Lung microvascular endothelial cell (primary cell): ENCODE measurements at places on chromosomes 12 and 14.

GRCh38 chr12:131131808-131132117, 178.1 kb downstream of the ADGRD1 start:
- no peak for DNase-seq

DNA sequence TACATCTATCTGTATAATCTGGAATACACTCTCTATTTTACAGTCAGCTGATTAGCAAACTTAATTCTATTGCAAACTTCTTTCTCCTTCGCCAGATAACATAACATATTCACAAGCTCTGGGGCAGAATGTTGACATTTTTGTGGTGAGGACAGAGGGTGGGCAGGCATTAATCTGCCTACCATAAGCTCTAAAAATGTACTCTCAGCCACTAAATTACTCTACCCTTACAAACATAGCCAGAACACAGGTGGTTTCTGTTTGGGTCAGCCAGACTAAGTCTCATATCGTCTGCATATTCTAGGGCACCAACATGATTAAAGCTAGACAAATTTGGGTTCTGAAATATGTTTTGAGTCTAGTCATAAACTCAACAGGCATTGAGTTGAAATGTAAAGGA, 90.1 kb downstream of the SLC6A15 start:
- no peak for DNase-seq

- DNase-seq: no peak
Measured at GRCh38 chr14:103273745-103274615, 60.1 kb upstream of the EIF5 start.

DNA sequence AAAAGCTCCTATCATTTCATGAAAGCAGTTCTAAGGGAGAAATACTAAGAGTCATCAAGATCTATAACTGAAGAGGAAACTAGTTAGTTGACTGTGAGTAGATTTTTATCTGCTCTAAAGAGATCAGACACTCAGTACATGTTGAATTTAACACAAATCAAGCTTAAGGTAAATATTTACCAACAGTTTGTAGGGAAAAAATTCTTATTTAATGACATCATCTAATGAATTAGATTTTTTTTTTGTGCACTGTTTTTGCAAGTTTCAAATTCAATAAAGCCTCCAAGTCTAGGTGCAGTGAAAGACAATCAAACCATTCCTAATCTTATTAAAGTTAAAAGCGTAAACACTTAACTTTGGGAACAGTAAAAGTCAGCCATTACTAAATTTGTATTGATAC, 93.0 kb upstream of the PRKD1 start:
- DNase-seq: no peak

DNA sequence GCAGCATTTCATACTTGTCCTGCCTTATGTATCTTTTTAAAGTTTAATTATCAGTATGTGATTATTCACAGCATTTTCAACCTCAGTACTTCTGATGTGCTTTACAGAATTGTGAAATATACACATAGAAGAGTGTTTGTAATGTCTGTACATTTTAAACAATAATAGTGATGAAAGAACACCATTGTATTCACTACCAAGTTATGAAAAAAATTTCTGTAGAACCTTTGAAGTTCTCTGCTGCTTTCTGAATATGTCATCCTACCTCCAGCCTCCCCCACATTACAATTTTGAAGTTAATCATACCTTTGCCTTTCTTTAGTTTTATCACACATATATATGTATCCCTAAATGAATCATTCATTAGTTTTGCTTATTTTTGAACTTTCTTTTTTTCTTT, 24.8 kb downstream of the FRMD6 start:
- DNase-seq: no peak

DNA sequence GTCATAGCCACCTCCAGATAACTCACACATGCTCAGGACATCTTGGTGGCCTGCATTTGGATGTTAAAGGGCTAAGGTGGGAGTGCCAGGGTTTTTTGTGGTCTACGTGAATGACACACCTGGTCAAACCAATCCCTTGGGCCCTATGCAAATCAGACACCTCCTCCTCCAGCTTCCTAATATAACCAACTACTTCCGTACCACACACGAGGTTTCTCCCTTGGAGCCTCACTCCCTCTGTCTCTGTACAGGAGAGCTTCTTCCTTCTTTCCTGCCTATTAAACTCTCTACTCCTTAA, 19.6 kb downstream of the APOBEC1 start:
- no peak for DNase-seq

- no peak for DNase-seq
Measured at GRCh38 chr14:42626986-42627385, 1020.3 kb downstream of the LRFN5 start.

DNA sequence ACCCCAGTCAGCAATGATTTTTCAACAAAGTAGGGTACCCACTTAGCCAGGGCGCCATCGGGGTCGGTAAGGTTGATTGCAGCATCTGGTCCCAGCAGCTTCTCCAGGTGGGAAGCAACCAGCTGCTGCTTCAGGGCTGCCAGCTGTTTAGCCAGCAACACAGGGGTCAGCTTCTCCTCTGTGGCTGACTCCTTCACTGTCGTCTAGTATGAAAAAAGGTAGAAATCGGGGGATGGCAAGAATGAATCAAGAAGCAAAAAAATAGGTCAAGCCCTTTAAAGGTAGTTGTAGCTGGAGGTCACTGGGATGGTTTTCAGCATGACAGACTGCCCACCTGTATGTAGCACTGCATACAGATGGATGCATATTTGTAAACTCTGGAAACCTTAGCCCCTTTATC, 11.6 kb downstream of the MBD6 start:
- DNase-seq: no peak

DNA sequence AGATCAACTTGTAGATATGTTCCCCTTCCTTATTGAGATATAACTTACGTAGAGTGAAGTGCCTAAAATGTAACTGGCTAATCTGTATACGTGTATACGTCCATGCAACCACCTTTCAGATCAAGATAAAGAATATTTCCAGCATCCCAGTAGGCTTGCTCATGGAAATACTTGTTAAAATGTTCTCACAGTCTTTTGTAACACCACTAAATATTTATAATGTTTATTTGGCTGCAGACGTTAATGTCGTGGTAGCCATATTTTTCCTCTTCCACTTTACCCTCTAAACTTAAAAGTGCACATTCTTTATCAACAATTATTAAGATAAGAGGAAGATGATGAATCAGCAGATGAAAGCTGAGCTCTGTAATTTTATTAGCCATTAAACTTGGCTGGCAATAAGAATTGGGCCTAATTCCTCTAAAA, 447.4 kb downstream of the AEBP2 start:
- no peak for DNase-seq

GRCh38 chr14:52391881-52392615, 77.9 kb downstream of the PTGER2 start:
- peak; percentile 12 for DNase-seq

DNA sequence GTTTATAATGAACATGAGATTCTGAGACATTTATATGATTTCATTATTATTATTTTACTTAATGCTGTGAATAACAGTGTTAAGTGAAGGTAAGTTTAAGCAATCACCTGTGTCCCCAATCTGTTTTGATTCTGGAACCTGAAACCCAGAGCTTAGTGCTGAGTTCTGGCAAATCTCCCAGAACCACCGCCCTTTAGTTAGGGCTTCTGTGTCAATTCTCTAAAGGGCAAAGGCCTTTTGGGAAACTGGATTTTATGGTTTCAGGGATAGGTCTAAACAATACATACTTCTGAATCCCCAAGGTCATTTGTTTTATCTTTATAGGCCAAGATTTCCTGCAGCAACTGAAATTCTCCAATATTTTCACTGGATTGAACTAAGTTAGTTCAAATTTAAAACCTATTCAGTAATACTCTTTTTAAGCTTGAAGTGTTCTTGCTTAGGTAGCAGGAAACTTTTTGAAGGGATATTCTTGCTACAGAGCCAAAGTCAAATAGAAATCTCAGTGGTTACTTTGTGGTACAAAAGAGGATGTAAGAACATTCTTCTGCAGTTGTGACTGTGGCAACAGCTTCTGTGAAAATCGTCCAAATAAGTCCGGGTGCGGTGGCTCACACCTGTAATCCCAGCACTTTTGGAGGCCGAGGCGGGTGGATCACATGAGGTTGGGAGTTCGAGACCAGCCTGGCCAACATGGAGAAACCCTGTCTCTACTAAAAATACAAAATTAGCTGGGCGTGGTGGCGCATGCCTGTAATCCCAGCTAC, 10.0 kb upstream of the PKP2 start:
- DNase-seq: no peak

GRCh38 chr14:37515771-37516170, 79.3 kb downstream of the FOXA1 start:
- DNase-seq: no peak

- no peak for DNase-seq
Measured at GRCh38 chr12:56877195-56878009, 56.8 kb downstream of the SDR9C7 start.

- DNase-seq: no peak
Measured at GRCh38 chr12:81542065-81543010, 216.8 kb downstream of the PPFIA2 start.

DNA sequence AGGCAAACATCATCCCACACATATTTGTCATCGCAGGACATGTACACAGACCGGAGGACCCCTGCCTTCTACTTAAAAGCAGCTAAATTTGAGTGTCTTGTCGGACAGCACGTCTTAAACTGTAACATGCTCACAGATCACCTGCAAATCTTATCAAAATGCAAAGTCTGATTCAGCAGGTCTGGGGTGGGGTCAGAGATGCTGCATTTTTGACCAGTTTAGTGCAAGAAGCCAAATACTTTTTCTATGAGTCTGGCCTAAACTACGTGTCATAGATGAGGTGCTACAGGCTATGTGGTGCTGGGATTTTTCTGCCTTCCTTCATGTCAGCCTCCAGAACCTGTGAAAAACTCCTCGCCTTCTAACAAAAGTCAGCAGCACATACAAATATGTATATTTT, 178.8 kb upstream of the LHX5 start:
- DNase-seq: no peak

DNA sequence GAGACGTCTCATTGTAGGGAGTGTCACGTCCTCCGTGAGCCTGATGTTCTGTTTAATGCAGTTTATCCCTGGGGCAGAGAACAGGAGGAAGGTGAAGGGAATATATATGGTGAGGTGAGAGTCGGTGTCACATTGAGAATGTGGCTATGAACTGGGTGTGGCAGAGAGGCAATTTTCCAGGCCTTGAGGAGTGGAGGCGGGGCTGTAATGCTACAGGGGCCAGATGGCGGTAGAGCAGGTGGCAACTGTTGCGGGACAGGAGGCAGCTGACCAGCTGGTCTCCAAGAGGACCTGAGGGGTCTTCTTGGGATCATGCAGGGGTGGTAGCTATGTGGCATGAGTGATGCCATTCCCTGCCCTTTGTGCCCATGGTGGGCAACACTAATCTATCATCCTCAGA, 59.6 kb downstream of the CACNA1C start:
- DNase-seq: no peak

GRCh38 chr14:69129264-69129880, 23.5 kb downstream of the DCAF5 start:
- DNase-seq: peak; percentile 88

- peak; percentile 95 for DNase-seq
Measured at GRCh38 chr12:104456417-104456949, at the start of gene CHST11. CHST11 (plus strand) TSS chr12:104456948.

DNA sequence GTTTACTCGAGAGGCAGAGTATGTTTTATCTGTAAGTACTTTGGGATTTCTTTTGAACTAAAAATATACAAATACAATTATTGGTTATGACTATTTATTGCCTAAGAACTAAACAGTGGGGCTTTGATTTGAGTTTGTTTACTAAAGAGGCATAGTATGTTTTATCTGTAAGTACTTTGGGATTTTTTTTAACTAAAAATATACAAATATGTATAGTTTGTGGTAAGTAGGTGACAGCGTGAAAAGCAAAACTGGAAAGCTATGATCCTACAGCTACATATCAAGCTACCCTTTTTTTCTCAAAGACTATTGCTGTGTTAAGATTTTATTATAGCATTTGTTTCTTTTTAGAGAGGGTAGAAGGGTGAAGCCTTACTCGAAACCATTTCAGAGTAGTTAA, 171.0 kb downstream of the RAD51B start:
- DNase-seq: no peak

DNA sequence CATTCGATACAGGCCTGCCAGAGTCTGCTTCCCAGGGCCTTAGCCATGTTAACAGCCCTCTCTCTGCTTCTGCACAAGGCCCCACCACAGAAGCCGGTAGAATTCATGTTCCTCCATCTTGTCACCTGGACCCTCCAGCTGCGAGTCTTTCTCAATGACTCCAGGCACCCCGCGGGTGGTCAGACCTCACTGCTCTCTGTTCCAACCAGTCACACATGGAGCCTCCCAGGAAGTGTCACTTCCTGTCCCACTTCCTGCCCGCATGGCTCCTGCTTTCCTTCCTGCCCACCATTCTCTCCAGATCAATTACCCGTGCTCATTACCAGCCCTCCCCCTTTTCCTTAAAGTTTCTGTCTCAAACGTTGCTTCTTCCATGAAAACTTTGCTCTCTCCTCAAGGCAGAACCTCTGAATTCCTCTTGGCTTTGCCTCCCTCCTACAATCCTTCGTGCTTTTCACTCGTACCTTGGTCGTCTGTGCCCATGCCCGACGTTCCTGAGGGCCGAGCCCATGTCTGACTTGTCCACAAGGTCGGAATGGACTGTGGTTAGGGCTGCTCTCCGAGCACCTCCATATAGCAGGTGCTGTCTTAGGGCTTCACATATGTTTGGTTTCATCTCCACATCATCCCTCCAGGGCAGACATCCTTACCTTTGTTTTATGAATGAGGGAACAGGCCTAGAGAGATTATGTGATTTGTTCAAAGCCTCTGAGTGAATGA, 172.1 kb downstream of the TSPAN9 start:
- peak; percentile 19 for DNase-seq

- DNase-seq: no peak
Measured at GRCh38 chr14:62206456-62206855, 444.2 kb downstream of the SNAPC1 start.

GRCh38 chr12:92107094-92107493, 38.6 kb downstream of the BTG1 start:
- DNase-seq: no peak

DNA sequence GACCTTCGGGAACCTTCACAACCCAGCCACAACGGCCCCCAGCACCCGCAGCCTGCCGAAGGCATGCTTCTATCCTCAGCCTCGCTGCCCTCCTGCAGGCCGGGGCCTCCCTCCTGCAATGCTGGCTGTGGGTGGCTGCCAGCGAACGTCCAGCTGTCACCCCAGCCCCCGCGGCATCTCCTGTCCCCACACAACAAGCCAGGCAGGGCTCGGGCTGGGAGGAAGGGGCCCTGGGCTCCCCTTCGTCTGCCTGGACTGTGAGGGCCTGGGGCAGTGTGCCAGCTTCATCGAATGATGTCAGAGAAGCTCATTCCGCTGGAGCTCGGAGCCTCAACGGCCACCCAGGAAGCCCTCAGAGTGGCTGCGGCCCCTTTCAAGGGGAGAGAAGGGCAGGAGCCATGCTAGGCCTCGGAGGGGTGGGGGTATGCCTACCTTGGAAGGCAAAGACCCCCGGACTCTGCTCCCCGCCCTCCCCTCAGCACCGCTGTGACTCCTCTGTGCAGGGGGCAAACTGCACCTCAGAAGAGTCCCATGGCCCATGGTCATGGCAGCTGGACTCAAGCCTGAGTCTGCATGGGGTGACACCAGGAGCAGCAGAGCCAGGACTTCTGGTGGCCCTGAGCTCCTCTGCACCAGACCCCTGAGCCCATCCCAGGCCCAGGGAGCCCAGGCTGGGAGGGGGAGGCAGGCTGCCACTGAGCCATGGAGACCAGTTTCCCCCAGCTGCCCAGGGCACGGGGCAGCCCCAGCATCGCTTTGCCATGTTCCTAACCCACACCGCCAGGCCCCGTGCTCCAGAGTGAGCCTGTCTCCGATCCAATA, 24.7 kb upstream of the C14orf180 start:
- no peak for DNase-seq
